ENCODE measurements at places on chromosomes 5 and 9.

GRCh38 chr5:141503681-141504080 is 14.8 kb downstream of the PCDHGC5 start:
- no peak for DNase-seq

GRCh38 chr5:14464096-14464495 is 117.5 kb upstream of the OTULINL start:
- no peak for DNase-seq

GRCh38 chr9:116646661-116647514 is 40.2 kb upstream of the TRIM32 start:
- DNase-seq = peak; percentile 71

DNA sequence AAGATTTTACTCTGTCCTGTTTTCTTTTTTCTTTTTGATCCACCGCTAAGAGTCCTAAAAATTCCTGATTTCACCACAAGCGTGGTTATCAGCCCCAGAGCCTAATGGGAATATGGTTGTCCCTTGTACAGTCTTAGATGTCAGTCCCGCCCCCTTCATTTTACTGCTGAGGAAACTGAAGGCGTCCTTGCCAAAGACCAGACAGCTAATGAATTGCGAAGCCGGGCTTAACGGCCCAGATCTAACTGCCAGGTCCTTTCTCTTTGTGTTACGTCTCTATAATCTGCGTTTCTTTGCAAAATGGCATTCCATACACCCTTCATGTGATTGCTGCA is 497 bp downstream of the NSA2 start:
- DNase-seq = peak; percentile 47

GRCh38 chr5:103674739-103675138 is 112.2 kb upstream of the NUDT12 start:
- no peak for DNase-seq

Measured in Ammon's horn (tissue), 1 donor.